ENCODE measurements at places on chromosomes 5 and 9. TPM values are rescaled to one million over a fixed set of nuclear protein-coding genes. Genes with fewer than 3 reads are reported as not detected.

The SPAAR gene
- total RNA-seq: not detected

The NIM1K gene
- not detected for total RNA-seq

The SPACA9 gene
- total RNA-seq: 2.4 TPM

The HAPLN1 gene
- total RNA-seq: 2.3 TPM

The PCDHB10 gene
- total RNA-seq: 9.3 TPM

DNA sequence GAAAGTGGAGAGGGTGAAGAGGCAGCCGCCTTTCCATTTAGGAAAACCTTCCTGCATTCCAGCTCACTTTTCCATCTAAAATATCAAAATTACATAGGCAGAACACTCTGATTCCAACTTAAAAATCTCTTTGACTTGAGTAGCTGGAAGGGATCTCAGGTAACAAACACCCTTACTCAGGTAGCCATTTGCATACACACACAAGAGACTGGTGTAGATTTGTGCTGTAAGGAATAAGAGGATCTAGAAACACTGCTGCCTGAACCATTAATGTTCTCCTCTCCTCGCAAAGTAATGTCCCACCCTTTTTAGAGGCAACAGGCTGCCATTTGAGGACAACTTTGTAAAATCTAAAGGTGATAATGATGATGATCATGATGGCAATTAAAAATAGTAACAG, 53.5 kb downstream of the BNC2 start:
- no peak overlapping the region for H3K4me3 ChIP-seq
- DNase-seq: no peak
- H3K27me3 ChIP-seq: no peaks in the 10 kb centered on the region

- H3K27ac ChIP-seq: no peak overlapping the region
- H3K36me3 ChIP-seq: no peaks in the 10 kb centered on the region
- H3K27me3 ChIP-seq: no peaks in the 10 kb centered on the region
- H3K4me1 ChIP-seq: no peaks in the 10 kb centered on the region
- no peak for DNase-seq
- no peak overlapping the region for H3K4me3 ChIP-seq
These were observed 199.0 kb upstream of the TARS1 start for GRCh38 chr5:33241802-33242201.

DNA sequence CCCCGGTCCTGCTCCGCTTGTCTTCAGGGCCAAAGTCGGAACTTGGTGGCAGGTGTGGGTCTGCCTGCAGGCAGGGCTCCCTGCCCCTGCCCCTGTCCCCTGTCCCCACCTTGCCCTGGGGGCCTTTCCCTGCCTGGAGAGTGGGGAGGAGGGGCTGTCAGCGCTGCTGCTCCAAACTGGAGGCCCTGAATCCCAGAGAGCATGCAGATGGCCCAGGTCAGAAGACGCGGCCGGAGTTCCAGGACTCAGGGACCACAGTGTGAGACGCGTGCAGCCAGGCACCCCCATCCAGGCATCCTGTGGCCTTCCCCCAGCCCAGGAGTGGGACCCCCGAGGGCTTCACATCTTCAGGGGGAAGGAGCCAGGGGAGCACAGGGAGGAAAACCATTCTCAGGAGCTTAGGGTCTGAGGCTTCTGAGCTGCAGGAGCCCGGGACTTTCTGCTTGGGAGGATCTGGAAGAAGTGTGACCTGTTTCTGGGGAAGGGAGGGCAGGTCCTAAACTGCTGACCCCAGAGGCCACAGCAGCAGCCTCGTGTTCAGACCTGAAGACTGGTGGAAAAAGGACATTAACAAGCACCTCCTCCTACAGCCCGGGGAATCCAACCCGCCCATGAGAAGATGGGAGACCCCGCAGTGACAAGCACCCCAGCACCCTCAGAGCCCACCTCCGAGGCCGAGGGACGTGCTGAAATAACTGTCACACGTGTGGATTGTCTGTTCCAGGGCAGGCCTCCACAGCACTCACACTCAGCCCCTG, 38.0 kb downstream of the RASGEF1C start:
- no peaks in the 10 kb centered on the region for H3K27me3 ChIP-seq
- DNase-seq: no peak
- H3K4me1 ChIP-seq: peaks cover 16% of the 10 kb centered on the region
- H3K27ac ChIP-seq: no peak overlapping the region
- H3K4me3 ChIP-seq: no peak overlapping the region
- H3K36me3 ChIP-seq: no peaks in the 10 kb centered on the region

- no peak for DNase-seq
- peaks cover 34% of the 10 kb centered on the region for H3K4me1 ChIP-seq
- H3K36me3 ChIP-seq: no peaks in the 10 kb centered on the region
- H3K27me3 ChIP-seq: peaks cover 62% of the 10 kb centered on the region
- H3K4me3 ChIP-seq: no peak overlapping the region
- H3K27ac ChIP-seq: no peak overlapping the region
These were observed 3.6 kb downstream of the NR3C1 start for GRCh38 chr5:143399616-143400540.

- no peak for DNase-seq
- no peak overlapping the region for H3K27ac ChIP-seq
- no peaks in the 10 kb centered on the region for H3K36me3 ChIP-seq
These were observed 95.2 kb downstream of the DEPDC1B start for GRCh38 chr5:60604771-60605170.

GRCh38 chr9:32072570-32072969, 311.9 kb upstream of the ACO1 start:
- no peak overlapping the region for H3K4me3 ChIP-seq
- H3K36me3 ChIP-seq: no peaks in the 10 kb centered on the region
- no peaks in the 10 kb centered on the region for H3K4me1 ChIP-seq
- no peak for DNase-seq
- no peaks in the 10 kb centered on the region for H3K27me3 ChIP-seq

DNA sequence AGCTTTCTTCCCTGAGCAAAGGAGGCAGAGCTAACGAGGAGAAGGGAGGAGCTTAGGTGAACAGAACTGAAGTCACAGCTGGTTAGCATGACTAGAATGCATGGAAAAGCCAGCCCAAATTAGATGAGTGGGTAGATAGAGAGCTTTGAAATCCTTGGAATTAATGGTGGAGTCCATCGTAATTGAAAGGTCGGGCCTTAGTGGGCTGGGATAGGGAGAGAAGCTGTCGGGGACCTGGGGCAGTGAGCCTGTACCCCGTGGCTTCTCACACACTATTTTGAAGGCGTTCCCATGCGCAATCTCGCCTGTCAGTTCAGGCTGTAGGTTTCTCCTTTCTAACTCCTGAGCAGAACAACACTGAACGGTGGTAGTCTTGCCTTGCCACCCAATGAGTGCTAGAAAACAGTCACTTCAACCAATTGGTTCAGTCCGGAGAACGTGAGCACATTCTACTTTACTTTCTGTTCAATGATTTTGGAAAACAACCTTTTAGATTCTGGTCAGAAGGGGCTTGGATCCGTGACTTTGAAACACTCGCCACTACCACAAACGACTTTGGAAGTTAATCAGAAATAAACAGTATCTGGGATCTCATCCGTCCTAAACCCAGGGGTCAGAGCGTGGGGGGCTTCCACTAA, 655 bp upstream of the RAI14 start:
- peaks cover 7% of the 10 kb centered on the region for H3K4me1 ChIP-seq
- no peaks in the 10 kb centered on the region for H3K27me3 ChIP-seq
- DNase-seq: peak; percentile 59
- no peak overlapping the region for H3K27ac ChIP-seq
- peak overlapping the region; percentile 89 for H3K4me3 ChIP-seq

GRCh38 chr5:149608936-149609545, 27.7 kb downstream of the ARHGEF37 start:
- H3K27ac ChIP-seq: no peak overlapping the region
- H3K36me3 ChIP-seq: no peaks in the 10 kb centered on the region
- H3K27me3 ChIP-seq: no peaks in the 10 kb centered on the region
- no peaks in the 10 kb centered on the region for H3K4me1 ChIP-seq
- DNase-seq: no peak

DNA sequence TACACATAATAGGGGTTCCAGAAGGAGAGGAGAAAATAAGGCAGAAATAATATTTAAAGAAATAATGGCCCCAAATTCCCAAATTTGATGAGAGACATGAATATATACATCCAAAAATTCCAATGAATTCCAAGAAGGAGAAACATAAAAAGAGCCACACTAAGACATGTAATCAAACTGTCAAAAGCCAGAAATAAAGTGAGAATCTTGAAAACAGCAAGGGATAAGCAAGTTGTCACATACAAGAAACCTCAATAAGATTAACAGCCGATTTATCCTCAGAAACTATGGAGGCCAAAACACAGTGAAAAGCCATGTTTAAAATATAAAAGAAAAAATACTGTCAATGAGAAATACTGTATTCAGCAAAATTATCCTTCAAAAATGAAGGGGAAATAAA, 14.5 kb downstream of the CATSPER3 start:
- no peaks in the 10 kb centered on the region for H3K4me1 ChIP-seq
- no peaks in the 10 kb centered on the region for H3K27me3 ChIP-seq

DNA sequence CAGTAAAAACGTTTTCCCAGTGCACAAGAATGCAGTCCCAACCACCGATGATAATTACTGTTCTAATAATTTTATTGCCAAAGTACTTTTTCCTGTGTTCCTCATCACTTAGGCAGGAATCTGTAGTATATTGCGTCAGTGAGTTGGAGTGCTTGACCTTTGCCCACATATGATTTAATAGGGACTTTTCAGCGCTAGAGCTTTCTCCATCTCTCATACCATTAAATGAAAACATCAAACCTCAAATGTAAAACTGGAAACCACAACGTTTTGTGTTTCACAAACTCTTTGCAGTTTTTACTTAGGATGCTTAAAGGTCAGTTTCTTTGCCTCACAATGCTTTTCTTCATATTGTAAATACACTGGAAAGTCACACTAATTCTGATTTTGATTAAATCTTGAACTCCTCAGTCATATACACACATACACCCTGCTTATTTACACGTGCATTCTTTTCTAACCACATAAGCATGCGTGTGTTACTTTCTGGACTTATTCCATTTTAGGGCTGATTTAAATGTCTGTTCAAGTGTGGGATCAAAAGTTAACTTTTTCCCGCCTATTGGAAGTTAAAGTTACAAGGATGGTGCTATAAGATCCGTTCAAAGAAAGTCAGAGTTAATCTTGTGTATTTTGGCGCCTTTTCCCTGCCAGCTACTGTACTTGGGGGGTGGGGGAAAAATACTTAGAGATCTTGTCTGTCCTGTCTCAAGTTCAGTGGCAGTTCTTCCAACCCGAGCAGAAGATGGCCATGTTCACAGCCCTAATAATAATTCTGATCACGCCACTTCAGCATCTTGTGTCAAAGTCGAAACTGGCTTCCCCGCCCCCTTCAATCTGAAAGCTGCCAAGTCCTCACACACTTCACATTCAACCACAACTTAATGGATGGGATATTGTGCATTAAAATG, 6.6 kb upstream of the NFIB start:
- H3K27me3 ChIP-seq: peaks cover 95% of the 10 kb centered on the region
- H3K4me1 ChIP-seq: peaks cover 12% of the 10 kb centered on the region
- DNase-seq: no peak
- no peak overlapping the region for H3K27ac ChIP-seq
- H3K36me3 ChIP-seq: no peaks in the 10 kb centered on the region

DNA sequence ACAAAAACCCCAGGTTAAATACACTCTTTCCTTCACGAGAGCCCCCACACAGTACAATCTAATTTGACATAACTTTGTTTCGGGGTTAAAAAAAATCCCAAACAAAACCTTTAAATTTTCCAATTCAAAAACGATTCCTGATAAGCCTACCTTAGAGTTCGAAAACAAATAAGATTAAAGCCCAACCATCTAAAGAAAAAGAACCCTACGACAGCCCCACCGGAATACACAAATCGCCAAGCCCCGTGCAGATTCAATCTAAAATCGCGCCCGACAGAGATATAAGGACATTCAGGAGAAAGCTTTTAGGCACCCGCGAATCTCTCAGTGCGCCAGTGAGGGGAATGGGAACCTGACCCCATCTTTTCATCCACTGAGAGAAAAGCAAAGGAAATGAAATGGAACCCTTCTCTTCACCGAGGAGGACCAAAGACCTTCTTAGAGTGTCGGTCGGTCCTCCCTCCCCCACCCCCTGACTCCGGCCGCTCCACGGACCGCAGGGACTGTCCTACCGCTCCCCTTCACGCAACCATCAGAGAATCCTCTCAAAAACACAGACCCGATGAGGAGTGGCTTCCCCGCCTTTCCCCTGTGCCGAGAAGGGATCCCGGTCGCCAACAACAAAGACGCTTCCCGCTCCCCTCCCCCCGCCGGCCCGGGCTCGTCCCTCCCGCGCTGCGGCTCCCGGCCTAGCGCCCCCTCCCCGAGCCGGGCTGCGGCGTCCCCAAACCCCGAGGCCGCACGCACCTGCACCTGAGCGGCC, 925 bp downstream of the ABHD17B start:
- H3K4me3 ChIP-seq: peak overlapping the region; percentile 92
- no peaks in the 10 kb centered on the region for H3K27me3 ChIP-seq
- H3K4me1 ChIP-seq: peaks cover 22% of the 10 kb centered on the region
- peak overlapping the region; percentile 95 for H3K27ac ChIP-seq
- peak; percentile 86 for DNase-seq

DNA sequence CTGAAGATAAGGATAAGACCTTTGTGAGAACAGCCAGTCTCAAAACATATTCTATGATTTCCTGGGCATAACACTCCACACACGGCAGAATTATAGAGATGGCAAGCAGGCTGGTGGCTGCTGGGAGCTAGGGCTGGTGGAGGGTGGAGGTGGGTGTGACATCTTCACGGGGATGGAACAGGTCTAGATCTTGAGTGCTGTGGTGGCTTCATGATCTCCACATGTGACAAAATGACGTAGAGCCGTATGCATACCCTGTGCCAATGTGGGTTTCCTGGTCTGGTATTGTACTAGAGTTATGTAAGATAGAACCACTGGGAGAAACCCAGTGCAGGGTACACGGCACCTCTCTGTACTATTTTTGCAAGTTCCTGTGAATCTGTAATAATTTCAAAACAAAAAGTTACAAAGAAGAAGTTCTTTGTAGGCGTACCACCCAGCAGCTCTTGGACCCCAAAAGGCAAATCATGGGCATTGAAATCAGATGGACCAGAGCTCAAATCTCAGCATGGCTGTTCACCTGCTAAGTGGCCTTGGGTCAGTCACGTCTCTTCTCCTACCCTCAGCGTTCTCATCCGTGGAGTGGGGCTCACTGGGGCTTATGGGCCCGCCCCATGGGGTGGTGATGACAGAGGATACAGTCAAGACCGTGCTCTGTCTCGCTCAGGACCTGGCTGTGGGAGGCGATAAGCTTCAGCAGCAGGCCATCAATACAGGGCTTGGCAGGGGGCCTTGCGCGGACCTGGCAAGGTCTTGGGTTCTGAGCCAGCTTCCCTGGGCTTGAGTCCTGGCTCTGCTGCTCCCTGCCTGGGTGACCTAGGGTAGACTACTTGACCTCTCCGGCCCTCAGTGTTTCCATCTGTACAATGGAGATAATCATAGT, 74.7 kb upstream of the UNC5A start:
- no peak overlapping the region for H3K4me3 ChIP-seq
- no peak overlapping the region for H3K27ac ChIP-seq
- H3K27me3 ChIP-seq: no peaks in the 10 kb centered on the region
- peaks cover 39% of the 10 kb centered on the region for H3K4me1 ChIP-seq
- no peaks in the 10 kb centered on the region for H3K36me3 ChIP-seq
